ENCODE measurements at places on chromosomes 7 and 10.

- DNase-seq = no peak
These were observed 105.6 kb upstream of the COL1A2 start for GRCh38 chr7:94289071-94289470.

- no peak for DNase-seq
These were observed 41.4 kb upstream of the GHITM start for GRCh38 chr10:84097787-84098353.

GRCh38 chr7:42617071-42617765 is 294.7 kb downstream of the C7orf25 start:
- no peak for DNase-seq

DNA sequence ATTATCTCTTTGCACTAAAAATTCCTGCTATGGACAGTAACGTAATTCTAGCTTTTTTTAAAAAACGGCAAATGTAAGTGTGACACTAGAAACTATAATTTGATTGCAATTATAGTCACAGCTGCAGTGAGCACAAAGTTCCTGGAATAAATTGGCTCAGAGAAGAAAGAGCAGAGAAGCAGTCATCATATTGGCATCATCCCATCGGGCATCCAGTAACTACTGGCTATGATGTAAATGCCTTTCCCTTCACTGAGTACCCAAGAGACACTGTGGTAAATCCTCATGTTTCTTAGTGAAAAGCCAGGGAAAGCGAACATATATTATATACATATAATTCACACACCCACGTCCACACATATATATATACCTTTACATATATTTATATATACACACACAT is 43.6 kb downstream of the PIP4K2A start:
- no peak for DNase-seq

- DNase-seq = no peak
These were observed 22.9 kb upstream of the IFIT2 start for GRCh38 chr10:89278900-89279392.

DNA sequence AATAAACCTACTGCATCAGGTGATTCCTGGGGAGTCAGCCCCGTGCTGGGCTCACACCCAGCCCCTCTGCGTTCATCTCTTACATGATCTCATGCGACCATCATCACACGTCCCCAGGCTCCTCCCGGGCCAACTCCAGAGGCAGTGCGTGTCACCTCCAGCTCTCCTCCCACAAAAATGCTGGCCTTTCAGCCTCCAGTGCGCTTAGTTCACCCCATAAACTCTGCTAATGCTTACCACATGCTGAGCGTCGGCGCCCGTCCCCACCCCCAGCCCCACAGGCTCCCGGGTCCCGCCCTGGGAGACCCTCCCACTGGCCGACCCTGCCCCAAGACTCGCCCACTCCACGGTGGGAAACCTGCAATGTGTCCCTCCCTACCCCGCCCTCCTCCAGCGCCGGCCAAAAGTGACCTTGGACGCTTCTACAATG is 816 bp upstream of the SDK1 start:
- DNase-seq = no peak

- DNase-seq = no peak
These were observed 154.1 kb upstream of the MTPN start for GRCh38 chr7:136131304-136131630.

- DNase-seq = no peak
These were observed 104.5 kb upstream of the PRSS58 start for GRCh38 chr7:142362349-142362748.

- DNase-seq = no peak
These were observed 732.6 kb downstream of the CCSER2 start for GRCh38 chr10:85060944-85061343.

DNA sequence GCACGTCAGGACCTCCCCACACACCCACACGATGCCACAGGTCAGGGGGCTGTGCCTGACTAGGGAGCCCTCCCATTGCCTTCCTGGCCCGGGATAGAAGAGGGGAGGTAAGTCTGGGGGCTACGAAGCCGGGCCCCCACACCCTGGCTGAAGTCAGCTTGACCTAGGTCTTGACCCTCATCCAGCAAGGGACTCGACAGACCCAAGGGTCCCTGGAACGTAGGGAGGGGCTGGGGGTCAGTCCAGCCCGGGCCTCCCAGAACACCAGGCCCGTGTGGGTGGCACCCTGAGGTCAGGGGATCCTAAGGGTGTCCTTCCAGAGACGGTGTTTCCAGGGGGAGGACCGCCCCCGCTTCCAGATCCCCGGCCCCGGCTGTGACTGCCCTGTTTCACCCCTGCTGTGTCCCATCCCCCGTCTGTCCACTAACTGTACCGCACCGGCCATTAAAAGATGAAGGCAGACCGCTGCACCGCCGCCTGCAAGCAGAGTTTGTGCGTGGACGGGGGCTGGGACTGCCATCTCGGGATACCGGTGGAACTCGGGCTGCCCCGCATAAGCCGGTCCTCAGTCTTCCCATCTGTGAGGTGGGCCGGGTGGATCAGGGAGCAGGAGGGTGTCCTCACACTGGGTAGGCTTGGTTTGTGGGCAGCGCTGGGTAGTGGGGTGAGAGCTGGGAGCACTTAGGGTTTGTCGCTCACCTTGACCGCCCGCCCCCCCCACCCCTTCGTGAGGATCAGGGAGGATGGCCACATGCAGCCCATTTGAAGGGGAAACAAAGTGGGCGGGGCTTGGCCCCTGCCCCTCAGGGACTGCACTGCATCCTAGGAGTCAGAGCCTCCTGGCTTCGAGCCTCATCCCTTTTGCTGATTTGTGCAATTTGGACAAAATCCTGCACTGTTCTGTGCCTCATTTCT is 21.1 kb downstream of the SLC29A4 start:
- no peak for DNase-seq

GRCh38 chr7:150988230-150989226 is 2.3 kb upstream of the NOS3 start:
- DNase-seq = no peak

DNA sequence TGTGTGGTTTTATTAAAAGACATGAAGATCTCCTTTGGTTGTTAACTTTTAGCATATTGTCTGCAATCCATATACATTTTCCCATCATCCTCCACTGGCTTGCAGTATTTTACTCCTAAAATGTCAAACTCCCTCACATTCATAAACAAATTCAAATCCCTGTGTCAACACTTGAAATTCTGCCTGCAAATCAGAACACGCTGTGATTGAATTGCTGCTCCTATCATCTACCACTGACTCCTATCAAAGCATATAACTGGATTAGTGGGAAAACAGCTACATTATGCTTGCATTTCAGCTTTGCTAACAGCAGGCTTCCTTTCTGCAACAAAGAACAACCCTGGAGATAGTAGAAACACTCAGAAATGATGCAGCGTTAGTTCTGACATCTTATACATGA is 281.8 kb upstream of the HGF start:
- DNase-seq = no peak

GRCh38 chr10:9302140-9302746 is 1247.8 kb downstream of the GATA3 start:
- DNase-seq = no peak

DNA sequence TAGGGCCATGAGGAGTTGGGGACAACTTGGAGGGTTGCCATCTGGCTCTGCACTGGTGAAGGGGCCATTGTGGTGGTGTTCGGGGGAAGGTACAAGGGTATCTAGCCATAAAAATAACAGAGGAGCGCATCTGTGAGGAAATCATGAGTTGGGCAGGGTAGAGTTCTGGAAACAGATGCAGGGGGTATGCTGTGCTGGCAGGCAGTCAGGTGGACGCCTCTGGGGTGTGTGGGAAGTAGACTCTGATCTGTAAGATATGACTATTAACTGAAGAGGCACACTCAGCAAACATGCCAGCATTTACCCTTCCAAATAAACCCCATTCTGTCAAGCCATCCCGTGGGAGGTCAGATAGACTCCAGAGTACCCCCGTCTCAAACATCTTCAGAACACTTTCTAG is 79.8 kb downstream of the CLEC2L start:
- no peak for DNase-seq

DNA sequence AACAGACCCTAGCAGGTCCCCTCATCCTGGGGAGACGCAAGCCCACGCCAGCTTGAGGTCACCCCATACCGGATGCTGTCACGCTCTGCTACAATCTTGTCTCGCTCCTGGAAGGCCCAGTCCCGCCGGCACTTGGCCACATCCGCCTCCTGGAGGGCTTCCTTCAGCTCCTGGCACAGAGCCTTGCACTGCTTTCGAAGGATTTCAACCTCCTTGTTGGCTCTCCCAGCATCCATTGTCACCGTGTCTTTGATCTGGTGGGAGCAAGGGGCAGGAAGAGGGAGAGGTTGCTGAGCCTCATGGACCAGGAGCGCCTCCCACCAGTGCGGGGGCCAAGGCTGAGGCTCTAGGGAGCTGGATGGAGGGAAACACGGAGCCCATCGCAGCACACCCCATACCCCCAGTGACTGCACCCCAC is 90.9 kb downstream of the DLG5 start:
- no peak for DNase-seq

GRCh38 chr10:23718946-23719345 is 280.1 kb downstream of the OTUD1 start:
- DNase-seq = no peak

DNA sequence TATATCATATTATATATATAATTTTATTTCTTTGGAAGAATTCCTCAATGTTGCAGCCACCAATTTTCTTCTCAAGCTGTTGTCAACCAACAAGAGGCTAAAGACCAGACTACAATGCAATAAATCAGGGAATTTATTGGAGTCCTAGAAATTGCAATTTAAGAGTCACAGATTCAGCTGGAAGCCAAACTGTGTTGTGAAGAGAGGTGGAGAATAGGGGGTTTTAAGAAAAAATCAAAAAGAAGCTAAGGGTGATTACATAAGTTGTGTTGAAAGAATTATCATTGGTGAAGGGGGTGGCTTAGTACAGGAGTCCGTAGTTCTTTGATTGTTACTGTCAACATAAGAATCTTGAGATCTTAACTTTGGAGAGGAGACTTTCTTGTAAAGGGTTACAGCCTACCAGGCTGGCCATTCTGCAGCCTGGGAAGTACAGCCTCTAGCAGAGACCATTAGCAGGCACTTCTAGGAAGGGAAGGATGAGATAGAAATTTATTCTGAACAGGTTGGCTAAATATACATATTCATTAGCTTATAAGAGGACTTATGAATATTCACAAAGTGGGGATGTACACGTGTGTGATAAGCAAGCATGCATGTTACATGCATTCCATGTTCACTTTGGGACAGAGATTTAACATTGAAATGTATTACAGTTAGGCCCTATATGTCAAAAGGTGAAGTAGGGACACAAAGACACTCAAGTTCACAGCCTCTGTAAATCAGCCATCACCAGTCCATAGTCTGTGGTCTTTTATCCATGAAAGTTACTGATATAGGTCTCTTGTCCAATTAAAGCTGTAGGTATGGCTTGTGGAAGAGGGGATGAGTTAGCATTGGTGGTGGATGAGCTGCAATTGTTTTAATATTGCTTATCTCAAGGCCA is 8.3 kb upstream of the TMEM168 start:
- no peak for DNase-seq

DNA sequence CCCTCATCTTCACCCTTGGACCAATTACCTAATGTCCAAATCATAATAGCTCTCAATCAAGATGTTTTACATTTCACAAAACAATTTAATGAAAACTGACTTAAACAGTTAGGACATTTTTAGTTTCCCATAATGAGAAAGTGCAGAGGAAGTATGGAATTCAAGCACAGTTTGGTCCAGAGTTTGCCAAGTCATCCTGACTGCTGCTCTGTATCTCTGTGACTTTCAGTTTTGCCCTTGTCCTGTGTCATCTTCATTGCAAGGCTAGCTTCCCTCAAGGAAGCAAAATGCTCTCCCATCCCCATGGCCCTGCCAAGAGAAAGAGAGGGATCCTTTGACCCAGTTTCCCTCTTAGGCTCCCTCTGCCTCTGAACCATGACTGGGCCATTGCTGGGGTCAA is 7.9 kb upstream of the PLEKHS1 start:
- no peak for DNase-seq

GRCh38 chr10:1552881-1553670 is 184.2 kb downstream of the ADARB2 start:
- DNase-seq = no peak

GRCh38 chr7:135708041-135708440 is 19.9 kb downstream of the SLC13A4 start:
- no peak for DNase-seq

DNA sequence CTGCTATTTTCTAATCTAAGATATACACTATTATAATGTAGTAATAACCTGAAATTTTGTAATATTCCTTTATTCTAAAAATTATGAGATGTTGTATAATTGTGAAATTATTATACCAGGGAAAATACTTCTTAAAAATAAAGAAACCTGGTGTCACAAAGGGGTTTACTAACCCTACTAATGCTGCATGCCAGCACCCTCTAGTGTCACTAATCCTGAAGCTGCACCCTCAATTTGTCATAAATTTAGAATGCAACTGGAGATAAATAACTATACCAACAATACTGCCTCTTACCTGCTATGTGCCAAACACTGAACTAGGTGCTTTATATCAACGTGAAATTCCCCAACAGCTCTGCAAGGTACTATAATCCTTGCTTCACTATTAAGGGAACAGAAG is 30.8 kb downstream of the TM9SF3 start:
- DNase-seq = no peak

All from esophagus squamous epithelium (tissue), 5 donors.